ENCODE measurements at places on chromosomes 13 and 19.

DNA sequence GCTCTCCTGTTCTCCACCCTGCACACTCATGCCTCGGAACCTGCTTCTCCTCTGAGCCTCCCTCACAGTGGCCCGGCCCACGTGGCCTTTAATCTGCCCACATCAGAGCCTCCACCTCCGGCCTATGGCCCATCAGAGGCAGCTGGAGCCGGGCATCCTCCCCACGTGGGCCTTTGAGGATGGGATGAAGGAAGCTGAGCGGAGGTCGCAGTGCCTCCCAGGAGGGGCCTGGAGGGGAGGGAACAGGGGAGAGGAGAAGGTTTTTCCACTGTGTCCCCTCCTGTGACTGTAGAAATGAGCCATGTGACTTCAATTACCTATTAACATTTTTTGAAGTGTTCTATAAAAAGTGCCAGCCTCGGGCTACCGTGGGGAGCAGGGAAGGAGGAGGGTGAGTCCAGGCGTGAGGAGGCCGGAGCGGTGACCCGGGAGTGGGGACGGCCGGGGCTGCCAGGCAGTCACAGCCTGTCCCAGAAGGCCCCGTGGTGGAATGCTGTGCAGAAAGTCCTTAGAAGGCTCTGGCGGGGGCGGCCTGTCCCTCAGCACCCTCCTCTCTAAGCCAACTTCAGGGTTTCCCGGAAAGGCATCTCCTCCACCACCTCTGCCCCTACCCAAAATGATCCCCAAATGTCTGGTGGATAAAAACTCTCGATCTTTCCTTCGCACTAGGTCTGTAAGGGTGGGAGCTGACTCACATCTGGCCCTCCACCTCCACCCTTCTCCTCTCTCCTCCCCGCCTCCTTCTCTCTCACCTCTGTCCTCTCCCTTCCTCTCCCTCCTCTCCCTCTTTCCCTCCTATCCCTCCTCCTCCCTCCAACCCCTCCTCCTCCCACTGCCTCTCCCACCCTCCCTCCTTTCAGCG lies 24.8 kb upstream of the SLC1A5 start:
- DNase-seq = no peak

DNA sequence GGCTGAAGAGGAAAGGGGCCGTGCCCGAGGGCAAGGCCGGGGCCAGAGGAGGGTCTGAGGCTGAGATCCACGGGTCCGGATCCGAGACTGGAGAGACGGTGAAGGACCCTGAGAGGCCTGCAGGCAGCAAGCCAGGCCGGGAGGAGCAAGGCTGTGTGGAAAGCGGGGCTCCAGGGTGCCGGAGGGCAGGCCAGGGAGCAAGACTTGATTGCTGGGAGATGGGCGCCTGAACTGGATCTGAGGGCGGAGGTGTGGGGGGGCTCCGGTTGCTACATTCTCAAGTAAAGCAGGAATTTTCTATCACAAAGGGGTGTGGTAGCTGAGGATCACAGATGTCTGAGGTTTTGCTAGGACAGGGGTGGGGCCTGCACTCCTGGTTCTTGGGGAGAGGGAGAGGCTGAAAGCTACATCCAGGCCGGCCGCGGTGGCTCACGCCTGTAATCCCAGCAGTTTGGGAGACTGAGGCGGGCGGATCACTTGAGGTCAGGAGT lies 3.8 kb downstream of the MAMSTR start:
- no peak for DNase-seq

DNA sequence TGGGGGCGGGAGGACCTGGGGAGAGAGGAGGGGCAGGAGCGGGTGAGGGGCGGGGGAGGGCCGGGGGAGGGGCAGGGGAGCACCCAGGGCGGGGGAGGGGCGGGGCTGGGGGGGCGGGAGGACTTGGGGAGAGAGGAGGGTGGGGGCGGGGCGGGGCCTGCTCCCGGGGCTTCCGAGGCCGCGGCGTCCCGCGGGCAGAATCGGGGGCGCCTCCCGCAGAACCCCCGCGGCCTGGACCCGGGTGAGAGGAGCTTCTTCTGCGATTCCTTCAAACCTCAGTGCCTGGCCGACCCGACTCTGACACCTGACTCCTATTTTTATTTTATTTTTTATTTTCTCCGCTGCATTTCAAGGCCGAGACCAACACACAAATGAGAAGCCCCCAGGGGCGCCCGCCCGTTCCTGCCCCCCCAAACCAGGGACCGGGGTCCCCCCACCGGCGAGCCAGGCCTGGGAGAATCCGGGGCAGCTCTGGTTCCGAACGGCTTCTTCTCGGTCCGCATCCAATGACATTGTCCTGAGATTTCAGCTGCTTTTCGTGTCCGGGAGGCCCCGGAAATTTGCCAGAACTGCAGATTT lies 470 bp upstream of the GRTP1 start:
- DNase-seq = no peak

DNA sequence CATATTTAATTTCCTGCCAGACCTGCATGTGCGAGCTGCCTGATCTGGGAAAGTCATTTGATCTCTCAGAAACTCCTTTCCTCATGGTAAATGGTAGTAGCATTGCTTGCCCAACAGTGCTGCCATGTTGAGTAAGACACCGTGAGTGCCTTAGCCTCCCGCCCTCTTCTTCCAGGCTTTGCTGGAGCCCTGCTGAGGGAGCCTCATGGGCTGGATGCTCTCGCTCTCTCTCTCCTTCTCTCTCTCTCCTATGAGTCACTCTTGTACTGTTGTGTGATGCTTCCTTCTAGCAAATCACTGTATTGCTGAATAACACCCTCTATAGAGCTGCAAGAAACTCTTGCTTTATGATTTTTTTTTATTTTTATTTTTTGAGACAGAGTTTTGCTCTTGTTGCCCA lies 365.5 kb downstream of the UQCRFS1 start:
- no peak for DNase-seq

DNA sequence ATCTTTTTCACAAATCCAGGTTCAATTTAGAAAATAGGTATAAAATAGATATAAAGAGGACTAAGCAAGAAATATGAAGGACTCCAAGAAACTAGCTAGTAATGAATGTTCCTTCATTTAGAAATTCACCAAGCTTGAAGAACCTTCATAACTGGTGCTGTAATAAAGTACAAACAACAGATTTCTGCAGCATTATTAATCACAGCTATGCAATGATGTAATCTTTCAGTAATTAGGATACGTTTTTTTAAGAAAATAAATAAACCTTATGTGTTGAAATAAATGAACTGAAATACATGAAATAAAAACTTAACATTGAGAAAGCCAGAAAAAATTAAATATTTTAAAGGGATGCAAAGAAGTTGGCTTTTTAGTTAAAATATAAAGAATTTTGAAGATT lies 236.1 kb downstream of the RGCC start:
- no peak for DNase-seq

GRCh38 chr13:110835721-110836604 lies 78.9 kb downstream of the ANKRD10 start:
- no peak for DNase-seq

- DNase-seq = no peak
Observed at GRCh38 chr13:43058831-43059230, 35.4 kb downstream of the DNAJC15 start.

DNA sequence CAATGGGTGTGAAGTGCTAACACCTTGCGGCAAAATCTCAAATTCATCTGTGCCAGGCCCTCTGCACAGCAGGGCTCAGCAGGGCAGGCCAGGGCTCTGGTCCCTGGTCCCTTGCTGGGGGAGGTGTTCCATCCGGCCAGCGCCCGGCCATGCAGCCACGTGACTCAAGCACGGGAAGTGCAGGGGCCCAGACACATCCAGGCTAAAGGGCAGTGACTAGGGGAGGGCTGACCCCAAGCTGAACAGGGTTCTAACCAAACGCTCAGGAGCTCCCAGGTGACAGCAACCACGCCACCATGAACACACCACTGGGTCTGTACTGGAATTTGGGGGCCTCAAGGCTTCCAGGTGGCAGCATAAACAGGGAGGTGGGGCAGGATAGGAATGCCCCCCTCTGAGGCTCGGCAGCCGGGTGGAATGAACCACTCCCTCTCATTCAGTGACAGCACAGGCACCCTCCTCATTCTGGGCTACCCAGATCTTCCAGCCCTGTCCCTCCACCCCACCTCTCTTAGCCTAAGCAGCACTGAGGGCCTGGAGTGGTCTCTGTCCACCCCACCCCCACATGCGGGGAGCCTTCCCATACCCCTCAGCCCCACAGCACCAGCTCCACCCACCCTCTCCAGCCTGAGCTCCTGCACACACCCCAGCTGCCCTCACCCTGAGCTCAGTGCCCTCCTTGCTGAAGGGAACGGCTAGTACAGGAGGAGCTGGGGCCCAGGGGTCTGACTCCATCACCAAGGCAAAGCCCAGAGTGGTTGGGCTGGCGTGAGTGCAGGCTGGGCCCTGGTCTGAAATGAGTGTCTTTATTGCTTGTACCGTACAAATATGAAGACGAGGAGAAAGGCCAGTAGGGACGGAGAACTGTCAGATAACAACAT lies 5.3 kb upstream of the CCNP start:
- DNase-seq = no peak

GRCh38 chr13:30737511-30738337 lies 2.4 kb downstream of the ALOX5AP start:
- no peak for DNase-seq

GRCh38 chr13:33189470-33189869 lies 96.1 kb downstream of the STARD13 start:
- no peak for DNase-seq

GRCh38 chr13:41970022-41970421 lies 9.1 kb upstream of the VWA8 start:
- no peak for DNase-seq

DNA sequence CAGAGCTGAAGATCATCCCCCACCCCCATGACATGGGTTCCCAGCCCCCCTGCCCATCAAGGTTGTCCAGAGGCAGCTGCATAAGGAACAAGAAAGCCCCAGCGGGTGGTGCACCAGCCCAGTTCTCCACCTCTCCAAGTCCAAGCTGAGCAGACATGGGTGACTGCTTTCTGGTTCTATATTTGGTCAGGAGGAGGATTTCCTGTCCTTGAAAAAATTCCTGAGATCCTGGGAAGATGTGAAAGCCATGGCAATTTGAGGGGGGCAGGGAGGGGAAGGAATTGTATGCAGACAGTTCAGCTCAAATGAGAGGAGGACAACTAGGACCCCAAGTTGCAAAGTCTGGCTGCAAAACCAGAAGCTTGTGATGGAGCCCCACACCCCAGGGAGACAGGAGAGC lies 55.4 kb upstream of the ADGRE5 start:
- DNase-seq = no peak

DNA sequence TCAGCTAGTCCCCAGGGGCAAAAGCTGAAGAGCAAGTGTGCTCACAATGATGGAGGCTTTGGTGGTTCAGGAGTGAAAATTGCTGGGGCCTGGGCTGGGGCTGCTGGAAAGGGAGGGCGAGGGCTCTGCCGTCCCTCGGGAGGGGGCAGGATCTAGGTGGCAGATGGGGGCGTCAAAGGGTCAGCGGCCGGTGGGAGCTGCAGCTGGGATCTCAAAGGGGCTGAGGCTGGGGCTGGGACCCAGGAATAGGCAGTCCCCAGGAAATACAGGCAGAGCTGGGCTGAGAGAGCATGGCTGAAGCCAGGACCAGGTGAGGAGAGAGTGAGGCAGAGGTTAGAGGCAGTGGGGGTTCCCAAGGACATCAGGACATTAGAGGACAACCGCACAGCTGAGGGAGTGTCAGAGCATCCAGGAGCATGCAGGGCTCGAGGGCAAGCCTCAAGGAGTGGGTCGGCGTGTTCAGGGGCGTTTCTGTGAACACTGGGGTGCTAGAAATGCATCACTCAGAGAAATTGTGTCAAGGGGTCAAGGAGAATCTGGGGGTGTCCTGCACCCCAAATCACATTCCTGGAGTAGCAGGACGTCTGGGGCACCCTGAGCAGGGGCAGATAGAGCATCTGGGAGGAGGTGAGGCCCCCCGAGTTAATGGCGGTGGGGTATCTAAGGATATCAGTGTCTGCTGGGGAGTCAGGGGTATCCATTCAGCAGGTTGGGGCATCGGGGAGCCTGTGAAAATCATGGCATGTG lies 1.2 kb upstream of the SYNE4 start:
- no peak for DNase-seq

- no peak for DNase-seq
Observed at GRCh38 chr13:43136920-43137575, 113.7 kb downstream of the DNAJC15 start.

GRCh38 chr19:49744946-49745381 lies 18.1 kb downstream of the TSKS start:
- no peak for DNase-seq

- no peak for DNase-seq
Observed at GRCh38 chr13:19680751-19681150, 47.3 kb downstream of the MPHOSPH8 start.

GRCh38 chr13:51370116-51370515 lies 30.6 kb downstream of the SERPINE3 start:
- no peak for DNase-seq

- no peak for DNase-seq
Observed at GRCh38 chr13:102974317-102975087, 91.7 kb downstream of the SLC10A2 start.

GRCh38 chr19:41308450-41309179 lies 1.4 kb upstream of the CCDC97 start:
- DNase-seq = peak; percentile 78

DNA sequence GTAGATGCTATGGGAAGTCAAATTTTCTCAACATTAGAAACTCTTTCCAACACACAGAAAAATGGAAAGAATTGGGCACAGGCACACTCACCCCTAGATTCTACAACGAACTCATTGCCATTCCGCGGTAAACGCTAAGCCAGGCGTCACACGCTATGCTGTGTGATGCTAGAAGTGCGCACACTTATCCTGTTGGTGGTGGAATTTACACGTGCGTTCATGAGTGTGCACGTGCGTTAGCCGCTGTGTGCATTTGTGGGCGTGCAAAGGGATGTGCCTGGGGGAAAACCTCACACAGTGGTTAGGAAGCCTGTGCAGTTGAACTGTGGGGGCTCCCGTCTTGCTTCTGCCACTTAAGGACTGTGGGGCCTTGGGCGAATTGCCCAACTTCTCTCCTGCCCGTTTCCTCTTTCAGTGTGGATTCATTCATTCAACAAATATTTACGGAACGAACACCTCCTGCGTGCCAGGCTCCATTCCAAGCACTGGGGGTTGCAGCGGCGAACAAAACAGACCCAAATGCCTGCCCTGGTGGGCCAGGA lies 7.7 kb downstream of the NFILZ start:
- DNase-seq = no peak

DNA sequence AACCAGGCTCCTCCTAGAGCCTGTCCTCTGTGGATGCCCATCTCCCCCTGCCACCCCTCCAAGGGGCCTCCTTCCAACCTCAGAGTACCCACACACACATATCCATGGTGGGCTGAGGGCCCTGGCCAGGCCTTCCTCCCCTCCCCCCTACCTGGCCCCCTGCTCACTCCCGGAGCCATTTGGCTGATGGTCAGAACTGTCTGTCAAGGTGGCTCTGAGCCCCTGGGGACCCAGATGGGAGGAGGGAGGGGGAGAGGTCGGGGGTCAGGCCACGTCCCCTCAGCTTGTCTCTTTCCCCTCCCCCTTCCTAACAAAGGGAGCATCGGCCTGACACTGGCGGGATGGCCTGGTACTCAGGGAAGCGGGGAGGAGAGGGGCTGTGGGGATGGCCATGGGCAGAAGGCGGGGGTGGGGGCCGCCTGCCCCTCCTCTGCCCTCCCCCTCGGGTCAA lies 18.7 kb upstream of the POU2F2 start:
- DNase-seq = no peak

- DNase-seq = no peak
Observed at GRCh38 chr13:44573790-44574465, 2.2 kb downstream of the TSC22D1 start.

GRCh38 chr19:4831304-4831978 lies at the start of gene TICAM1:
TSS of gene TICAM1 (minus strand) at chr19:4831712. CDS start at chr19:4818377, 13,335 bp downstream.
- peak; percentile 73 for DNase-seq

- DNase-seq = peak; percentile 79
Observed at GRCh38 chr19:43533546-43534304, 737 bp downstream of the ZNF575 start.

GRCh38 chr19:5595129-5595528 lies 27.4 kb upstream of the TINCR start:
- DNase-seq = no peak

- DNase-seq = no peak
Observed at GRCh38 chr13:33403807-33404362, 118.3 kb upstream of the STARD13 start.

Measured in stimulated activated CD8-positive, alpha-beta memory T cell treated with anti-CD3 and anti-CD28 coated beads, Interleukin-12 subunit alpha, Interleukin-12 subunit beta, amount 100 ng/mL, for 4 hours (primary cell).